ENCODE measurements at places on chromosomes 3 and 15. TPM values are rescaled to one million over a fixed set of nuclear protein-coding genes. Genes with fewer than 3 reads are reported as not detected.

FOXL2NB gene
- total RNA-seq: not detected

AMIGO3 gene
- total RNA-seq: not detected

VGLL4 gene
- 27.0 TPM for total RNA-seq

LDHAL6B gene
- not detected for total RNA-seq

CFAP100 gene
- total RNA-seq: not detected

SAXO2 gene
- 1.4 TPM for total RNA-seq

IQCF5 gene
- total RNA-seq: not detected

BCL2A1 gene
- total RNA-seq: 1.1 TPM

NR1I2 gene
- 0.15 TPM for total RNA-seq

FILIP1L gene
- 47.0 TPM for total RNA-seq

ZNF662 gene
- 5.3 TPM for total RNA-seq

ZBTB47 gene
- total RNA-seq: 182 TPM

ANKRD63 gene
- 0.57 TPM for total RNA-seq

SERINC4 gene
- 0.25 TPM for total RNA-seq

COPS2 gene
- 82.8 TPM for total RNA-seq

UCN2 gene
- 0.35 TPM for total RNA-seq
